ENCODE measurements at places on chromosomes 1 and 21. TPM values are rescaled to one million over a fixed set of nuclear protein-coding genes. Genes with fewer than 3 reads are reported as not detected.

- no peak for DNase-seq
Observed at GRCh38 chr1:145719230-145720079, at the start of gene CD160. CD160 (plus strand) TSS chr1:145719499; CDS start chr1:145728328, 8,829 bp downstream.

- DNase-seq, result no peak
Observed at GRCh38 chr1:186763107-186763506, 65.6 kb upstream of the PLA2G4A start.

- peak; percentile 4 for DNase-seq
Observed at GRCh38 chr1:192747943-192748342, 60.9 kb upstream of the RGS2 start.

- no peak for DNase-seq
Observed at GRCh38 chr1:209326076-209326475, 257.4 kb upstream of the CAMK1G start.

DNA sequence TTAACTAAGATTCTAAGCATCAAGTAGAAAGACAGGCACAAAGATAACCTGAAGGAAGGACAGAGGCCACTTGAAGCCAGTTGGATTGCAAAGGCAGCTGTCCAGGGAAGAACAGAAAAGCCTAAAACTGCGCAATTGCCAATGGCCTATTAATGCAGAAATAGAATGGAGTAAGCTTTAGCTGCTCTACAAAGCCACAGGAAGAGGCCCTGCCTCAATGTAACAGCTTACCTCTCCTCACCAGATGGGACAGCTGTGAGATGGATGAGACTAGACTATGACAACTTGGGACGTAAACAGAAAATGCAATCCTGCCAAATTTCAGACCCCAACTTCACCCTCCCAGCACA lies 176.5 kb downstream of the EIF4G3 start:
- DNase-seq, result no peak

- DNase-seq, result no peak
Observed at GRCh38 chr1:228684607-228685006, 50.7 kb upstream of the RHOU start.

DNA sequence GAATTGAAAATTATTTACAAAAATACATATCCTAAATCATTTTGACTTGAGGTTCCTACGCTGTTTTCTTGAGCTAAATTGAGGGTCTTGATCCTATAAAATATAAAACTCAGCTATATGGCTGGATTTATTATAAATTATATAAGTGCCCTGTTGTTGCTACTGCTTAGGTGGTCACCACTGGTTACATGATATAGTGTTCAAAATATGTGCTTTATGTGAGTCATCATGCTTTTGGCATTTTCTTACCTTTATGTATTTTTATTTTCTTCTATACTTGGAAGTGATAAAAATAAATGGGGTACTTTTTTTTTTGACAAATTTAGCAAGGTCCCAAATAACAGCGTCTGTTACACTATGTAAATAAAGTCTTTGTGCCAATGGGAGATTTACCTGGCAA lies 31.1 kb upstream of the PTPRC start:
- no peak for DNase-seq

DNA sequence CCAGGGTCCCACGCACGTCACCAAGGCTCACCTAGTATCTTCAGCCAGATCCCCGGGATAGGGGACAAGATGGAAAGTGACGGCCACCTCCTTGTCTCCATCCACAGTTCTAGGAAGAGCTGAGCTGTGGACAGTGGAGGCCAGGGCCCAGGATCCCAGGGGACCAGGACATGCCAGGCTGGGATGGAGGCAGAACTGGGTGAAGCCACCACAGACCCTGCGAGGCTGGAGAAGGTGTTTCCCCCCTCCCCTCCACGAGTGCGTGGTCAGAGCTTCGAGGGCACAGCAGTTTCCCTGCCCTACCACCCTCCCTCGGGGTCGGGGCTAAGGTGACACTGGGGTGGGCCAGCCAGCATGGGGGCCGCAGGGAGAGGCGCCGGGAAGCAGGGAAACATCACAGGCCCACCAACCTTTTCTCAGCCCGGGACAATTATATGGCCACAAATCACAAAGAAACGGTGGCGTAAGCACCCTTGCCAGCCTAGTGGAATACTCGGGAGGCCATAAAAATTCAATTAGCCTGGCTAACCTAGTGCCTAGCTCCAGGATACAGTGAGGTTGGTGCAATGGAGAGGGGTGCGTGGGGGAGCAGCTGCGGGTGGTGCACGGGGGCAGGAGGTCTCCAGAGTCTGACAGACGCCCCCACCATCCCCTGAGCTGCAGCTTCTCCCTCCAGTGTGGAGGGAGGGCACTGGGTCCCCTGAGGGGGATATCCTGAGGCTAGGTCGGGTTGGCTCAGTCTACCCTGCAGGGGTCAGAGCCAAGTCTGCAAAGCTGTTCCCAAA lies 13.4 kb downstream of the DRAXIN start:
- no peak for DNase-seq

DNA sequence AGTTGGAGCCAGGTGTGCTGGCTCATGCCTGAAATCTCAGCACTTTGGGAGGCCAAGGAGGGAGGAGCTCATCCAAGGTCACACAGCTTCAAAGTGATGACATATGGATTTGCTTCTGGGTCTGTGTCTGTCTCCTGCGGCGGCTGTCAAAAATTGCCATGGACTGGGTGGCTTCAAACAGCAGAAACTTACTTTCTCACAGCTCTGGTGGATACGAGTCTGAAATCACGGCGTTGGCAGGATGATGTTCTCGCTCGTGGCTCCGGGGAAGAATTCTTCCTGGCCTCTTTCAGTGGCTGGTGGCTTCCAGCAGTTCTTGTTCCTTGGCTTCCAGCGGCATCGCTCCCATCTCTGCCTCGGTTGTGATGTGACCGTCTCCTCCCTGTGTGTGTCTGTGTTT lies 314.8 kb upstream of the C1orf174 start:
- DNase-seq, result no peak

DNA sequence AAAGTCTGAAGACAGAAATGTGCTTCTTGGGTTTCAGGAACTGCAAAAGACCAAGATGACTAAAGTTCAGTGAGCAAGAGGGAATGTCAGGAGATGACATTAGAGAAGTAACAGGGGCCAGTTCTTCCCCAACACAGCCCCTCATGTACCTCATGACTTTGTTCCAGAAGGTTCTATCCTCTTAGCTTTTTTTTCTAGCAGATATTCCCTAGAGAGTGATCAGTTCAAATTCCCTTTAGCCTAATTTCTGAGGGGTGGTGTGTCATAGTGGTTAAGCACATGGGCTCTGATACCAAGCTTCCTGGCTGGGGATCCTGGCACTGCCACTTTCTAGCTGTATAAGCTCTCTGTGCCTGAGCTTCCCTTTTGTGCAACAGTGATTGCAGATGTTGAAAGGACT lies 108.0 kb downstream of the LBR start:
- no peak for DNase-seq

DNA sequence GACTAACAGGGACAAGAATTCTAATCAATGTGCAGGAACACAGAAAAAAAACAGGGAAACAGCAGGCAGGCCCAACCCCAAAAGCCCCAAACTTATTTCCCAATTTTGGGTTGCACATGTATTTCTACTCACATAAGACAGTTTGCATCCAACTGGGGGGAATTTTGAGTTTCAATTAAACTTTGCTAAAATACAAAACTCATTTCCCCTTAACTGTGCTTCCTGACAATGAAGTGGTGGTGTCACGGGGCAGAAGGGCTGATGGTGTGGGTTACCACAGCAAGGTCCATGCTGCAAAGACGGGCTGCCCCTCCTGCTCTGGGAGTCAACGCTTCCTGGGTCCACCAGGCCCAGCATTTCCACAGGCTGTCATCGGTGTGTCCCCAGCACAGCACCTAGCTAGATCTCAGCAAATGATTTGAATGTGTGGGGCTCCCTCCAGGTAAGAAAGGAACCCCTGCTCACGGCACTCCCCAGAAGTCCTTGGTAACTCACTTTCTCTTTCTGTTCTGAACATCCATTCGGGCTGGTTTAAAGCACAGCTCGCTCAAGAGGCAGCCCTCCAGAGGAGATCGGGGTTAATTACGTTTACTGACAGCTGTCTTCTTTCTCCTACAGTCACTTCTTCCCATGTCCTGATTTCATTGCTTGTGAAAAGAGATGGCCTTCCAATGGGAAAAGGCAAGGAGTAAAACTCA lies 27.4 kb downstream of the HIVEP3 start:
- DNase-seq, result peak; percentile 42

DNA sequence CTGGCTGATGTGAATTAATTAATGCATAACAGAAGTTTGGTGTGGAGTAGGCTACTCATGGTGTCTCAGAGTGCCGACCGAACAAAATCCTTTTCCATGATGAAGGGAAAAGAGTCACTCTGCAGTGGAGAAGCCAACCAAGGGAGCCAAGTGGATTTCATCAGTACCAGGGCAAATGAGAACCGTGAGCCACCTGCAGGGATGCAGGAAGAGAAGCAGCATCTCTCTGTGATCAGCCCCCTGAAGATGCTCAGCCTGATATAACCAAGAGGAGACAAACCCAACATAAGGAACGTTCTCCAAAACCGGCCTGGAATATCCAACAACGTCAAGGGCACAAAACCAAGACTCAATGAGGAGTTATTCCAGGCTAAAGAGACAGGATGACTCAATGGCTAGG lies 13.4 kb upstream of the LAPTM5 start:
- DNase-seq, result no peak

GRCh38 chr1:165631342-165632151 lies 513 bp downstream of the MGST3 start:
- DNase-seq, result peak; percentile 59

- DNase-seq, result no peak
Observed at GRCh38 chr1:26022404-26022779, 817 bp downstream of the EXTL1 start.

DNA sequence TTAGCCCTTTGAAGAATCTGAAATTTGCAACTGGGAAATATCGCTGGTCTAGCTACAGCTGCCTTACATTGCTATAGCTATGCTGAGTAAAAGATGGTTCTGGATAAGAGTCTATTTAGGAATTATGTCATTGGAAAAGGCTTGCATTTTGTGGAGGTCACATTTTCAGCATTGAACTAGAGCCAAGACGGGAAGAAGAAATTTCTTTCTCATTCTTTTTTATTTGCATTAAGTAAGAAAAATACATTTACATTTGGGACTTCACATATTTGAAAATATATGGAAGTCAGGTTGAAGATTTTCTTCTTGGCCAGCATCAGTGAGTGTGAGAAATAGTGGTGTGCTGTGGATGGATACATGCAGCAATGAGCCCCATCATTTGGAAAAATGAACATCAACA lies 291.6 kb downstream of the PTBP2 start:
- DNase-seq, result no peak

RBM11 gene
- not detected for polyA plus RNA-seq

ATAD3C gene
- polyA plus RNA-seq, result 0.38 TPM

SYT11 gene
- polyA plus RNA-seq, result 37.0 TPM

MYBPH gene
- not detected for polyA plus RNA-seq
